ENCODE measurements at places on chromosomes 1 and 21.

DNA sequence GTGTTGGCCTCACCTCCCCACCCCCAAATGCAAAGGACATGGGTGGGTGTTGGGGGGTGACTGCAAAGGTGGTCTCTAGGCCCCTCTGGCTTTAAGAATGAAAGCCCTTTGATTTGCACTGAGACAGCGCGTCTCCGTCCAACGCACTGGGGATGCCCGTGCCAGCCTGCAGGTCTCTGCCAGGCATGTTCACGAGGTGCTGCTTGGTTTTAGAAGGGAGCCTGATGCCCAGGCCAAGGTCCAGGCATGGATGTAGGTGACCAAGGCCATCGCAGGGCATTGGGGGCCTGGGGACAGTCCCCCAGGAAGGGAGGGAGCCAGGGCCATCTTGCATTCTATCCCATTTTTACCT is 363.6 kb upstream of the VAMP3 start:
- no peak overlapping the region for H3K4me3 ChIP-seq
- DNase-seq: peak; percentile 7
- H3K4me1 ChIP-seq: no peaks in the 10 kb centered on the region
- H3K36me3 ChIP-seq: no peaks in the 10 kb centered on the region
- H3K27ac ChIP-seq: no peak overlapping the region
- H3K27me3 ChIP-seq: no peaks in the 10 kb centered on the region

- no peak overlapping the region for H3K4me3 ChIP-seq
- no peaks in the 10 kb centered on the region for H3K4me1 ChIP-seq
- H3K27me3 ChIP-seq: no peaks in the 10 kb centered on the region
- H3K27ac ChIP-seq: peak overlapping the region; percentile 12
- no peaks in the 10 kb centered on the region for H3K36me3 ChIP-seq
Measured at GRCh38 chr1:183039985-183040447, 16.8 kb downstream of the LAMC1 start.

DNA sequence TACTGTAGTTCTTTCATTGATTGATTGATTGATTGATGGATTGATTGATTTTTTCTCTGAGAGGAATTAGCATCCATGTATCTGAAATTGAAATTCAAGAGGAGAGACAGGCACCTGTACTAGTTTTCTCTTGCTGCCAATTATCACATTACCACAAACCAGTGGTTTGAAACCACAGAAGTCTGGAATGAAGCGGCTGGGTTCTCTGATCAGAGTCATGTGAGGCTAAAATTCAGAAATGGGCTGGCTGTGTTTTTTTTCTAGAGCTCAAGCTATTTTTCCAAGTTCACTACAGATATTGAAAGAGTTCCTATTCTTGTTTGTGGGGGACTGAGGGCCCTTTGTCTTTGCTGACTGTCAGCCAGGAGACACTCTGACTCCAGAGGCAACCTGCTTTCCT is 10.0 kb downstream of the NBPF3 start:
- no peaks in the 10 kb centered on the region for H3K4me1 ChIP-seq
- no peak overlapping the region for H3K4me3 ChIP-seq
- no peak overlapping the region for H3K27ac ChIP-seq
- no peak for DNase-seq
- H3K36me3 ChIP-seq: no peaks in the 10 kb centered on the region
- no peaks in the 10 kb centered on the region for H3K27me3 ChIP-seq

DNA sequence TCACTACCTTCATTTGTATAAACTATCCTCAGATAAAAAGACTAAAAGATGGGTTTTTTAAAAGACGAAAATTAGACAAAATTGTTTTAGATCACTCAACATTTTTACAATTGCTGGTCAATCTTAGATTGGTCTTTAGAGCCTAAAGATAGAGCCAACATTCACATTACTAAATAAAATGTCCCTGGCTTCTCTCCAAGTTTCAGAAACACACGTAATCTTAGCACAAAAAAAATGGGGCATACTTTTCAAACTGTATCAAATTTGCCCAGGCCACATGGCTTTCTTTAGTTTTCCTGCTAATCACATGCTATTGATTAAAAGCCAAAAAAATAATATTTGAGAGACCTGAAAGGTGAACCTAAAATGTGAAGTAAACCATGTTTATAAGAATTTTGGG is 288.1 kb downstream of the DPYD start:
- no peak for DNase-seq
- no peaks in the 10 kb centered on the region for H3K36me3 ChIP-seq
- no peak overlapping the region for H3K4me3 ChIP-seq
- no peaks in the 10 kb centered on the region for H3K27me3 ChIP-seq
- H3K4me1 ChIP-seq: no peaks in the 10 kb centered on the region
- no peak overlapping the region for H3K27ac ChIP-seq

DNA sequence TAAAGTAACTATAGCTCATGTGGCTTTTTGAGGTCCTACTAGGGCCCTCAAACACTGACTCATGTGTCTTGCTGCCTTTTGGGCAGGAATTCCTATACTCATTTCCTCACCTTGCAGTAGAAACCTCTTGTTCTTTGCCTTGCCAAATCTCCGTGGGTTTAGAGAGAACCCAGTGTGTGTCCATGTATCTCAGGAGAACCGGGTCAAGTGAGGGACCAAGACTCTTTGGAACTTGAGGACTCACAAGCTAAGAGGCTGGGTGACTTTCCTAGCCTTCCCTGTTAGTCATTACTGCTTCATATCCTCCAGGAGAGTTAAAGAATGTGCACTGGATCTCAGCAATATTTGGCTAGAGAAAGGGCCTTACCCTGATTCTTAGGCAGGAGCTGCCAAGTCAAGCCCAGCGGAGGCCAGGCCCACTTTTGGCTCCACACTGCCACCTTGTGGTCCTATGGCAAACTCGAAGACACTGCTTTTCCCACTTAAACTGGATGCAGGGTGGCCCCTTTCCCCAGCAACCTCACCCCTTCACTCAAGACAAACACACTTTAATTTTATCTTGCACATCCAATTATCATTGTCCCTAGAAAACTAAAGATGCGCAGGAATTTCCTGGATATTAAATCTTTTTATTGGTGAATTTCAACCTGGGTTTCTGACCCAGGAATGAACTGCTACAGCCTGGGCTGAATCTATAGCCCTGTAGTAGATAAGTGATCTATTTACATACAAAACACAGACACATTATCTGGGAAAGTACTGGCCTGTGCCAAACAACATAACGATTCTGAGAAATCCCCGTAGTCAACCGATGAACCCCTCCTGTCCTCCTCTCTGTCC is 10.6 kb downstream of the AVPR1B start:
- H3K27ac ChIP-seq: no peak overlapping the region
- no peak overlapping the region for H3K4me3 ChIP-seq
- H3K4me1 ChIP-seq: no peaks in the 10 kb centered on the region

DNA sequence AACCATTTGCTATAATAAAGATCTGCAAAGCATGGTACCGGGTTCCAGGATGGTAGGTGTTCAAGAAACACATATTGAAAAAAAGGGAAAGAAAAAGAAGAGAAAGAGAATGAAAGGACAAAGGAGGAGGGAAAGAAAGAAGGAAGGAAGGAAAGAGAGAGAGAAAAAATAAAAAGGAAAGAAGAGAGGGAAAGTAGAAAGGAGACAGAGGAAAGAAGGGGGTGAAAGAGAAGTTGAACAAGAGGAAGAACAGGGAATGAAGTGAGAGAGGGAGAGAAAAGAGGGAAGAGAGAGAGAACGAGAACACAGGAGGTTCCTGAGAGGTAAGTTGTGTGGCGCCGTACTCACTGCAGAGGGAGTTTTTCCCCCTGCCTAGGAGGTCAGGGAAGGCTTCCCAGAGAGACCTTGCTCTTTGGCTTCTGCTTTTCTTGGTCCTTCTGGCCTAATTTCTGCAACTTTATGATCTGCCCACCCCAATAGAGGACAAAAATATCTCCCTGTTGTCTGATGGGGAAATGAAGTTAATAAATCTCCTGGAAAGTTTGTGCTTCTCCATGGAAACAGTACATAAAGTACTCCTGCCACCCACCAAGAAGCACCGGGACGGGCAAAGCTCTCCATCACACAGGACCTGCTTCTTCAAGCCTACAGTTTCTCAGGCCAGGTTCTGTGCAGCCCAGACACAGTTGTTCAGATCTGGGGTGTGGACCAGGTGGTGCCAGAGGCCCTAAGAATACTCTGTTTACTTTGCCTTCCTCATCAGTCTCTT is 124.8 kb downstream of the ROR1 start:
- H3K36me3 ChIP-seq: no peaks in the 10 kb centered on the region
- DNase-seq: no peak
- no peak overlapping the region for H3K27ac ChIP-seq
- H3K27me3 ChIP-seq: no peaks in the 10 kb centered on the region

DNA sequence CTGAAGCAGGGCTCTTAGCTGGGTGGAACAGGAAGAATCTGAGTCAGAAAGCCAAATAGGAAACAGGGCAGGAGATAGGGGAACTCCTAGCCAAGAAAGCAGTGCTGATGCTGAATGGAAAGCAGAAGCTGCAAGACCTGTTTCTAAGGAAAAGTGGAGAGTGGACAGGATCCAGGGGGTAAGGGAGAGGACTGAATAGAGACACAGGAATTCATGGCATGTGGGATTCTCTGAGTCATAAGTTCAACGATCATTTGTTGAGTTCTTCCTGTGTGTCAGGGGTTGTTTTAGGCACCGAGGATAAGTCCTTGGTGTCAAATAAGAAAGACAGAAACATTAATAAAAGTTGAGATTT is 153.8 kb upstream of the FGGY start:
- peak overlapping the region; percentile 54 for H3K27ac ChIP-seq
- no peaks in the 10 kb centered on the region for H3K36me3 ChIP-seq
- H3K4me1 ChIP-seq: no peaks in the 10 kb centered on the region

GRCh38 chr1:176949033-176949662 is 215.4 kb downstream of the ASTN1 start:
- no peaks in the 10 kb centered on the region for H3K27me3 ChIP-seq
- H3K27ac ChIP-seq: no peak overlapping the region
- no peak for DNase-seq
- H3K4me3 ChIP-seq: no peak overlapping the region
- no peaks in the 10 kb centered on the region for H3K4me1 ChIP-seq
- H3K36me3 ChIP-seq: no peaks in the 10 kb centered on the region

- H3K4me3 ChIP-seq: no peak overlapping the region
- no peaks in the 10 kb centered on the region for H3K27me3 ChIP-seq
- DNase-seq: no peak
- no peaks in the 10 kb centered on the region for H3K4me1 ChIP-seq
Measured at GRCh38 chr1:36339215-36339614, 15.8 kb upstream of the EVA1B start.

All from breast epithelium (tissue), 4 donors.